ENCODE measurements at places on chromosomes 7 and 10.

GRCh38 chr7:28024786-28025334, 155.7 kb downstream of the JAZF1 start:
- DNase-seq, result no peak

- DNase-seq, result no peak
These were observed 154.1 kb upstream of the PDE1C start for GRCh38 chr7:32224276-32224675.

- DNase-seq, result no peak
These were observed 108.3 kb upstream of the HDAC9 start for GRCh38 chr7:18387191-18387735.

DNA sequence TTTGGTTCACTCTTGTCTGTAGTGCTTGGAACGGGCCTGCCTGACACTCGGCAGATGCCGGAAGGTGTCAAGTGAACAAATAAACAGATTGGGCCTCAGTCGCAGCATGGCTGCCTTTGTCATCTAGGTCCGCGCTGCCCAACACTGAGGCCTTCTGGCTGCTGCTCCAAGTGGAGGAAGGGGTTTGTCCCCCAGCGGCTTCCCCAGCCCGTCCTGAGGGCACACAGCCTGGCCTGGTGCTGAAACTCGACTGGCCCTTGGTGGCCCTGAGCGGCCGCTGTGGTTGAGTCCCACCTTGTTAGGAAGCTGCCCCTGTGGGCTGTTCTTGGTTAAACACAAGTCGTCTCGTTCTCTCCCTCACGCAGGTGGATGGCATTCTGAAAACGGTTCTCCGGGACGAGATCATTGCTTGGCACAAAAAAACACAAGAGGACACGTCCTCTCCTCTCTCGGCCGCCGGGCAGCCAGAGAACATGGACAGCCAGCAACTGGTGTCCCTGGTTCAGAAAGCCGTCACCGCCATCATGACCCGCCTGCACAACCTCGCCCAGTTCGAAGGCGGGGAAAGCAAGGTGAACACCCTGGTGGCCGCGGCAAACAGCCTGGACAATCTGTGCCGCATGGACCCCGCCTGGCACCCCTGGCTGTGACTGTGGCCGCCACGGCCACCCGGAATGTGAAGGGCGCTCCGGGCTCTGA, 132.1 kb downstream of the SMURF1 start:
- no peak for DNase-seq

GRCh38 chr10:1631282-1631681, 106.0 kb downstream of the ADARB2 start:
- no peak for DNase-seq

GRCh38 chr7:80392229-80393169, 119.4 kb downstream of the GNAT3 start:
- DNase-seq, result no peak

GRCh38 chr10:132992433-132993215, 50.3 kb upstream of the CFAP46 start:
- DNase-seq, result no peak

DNA sequence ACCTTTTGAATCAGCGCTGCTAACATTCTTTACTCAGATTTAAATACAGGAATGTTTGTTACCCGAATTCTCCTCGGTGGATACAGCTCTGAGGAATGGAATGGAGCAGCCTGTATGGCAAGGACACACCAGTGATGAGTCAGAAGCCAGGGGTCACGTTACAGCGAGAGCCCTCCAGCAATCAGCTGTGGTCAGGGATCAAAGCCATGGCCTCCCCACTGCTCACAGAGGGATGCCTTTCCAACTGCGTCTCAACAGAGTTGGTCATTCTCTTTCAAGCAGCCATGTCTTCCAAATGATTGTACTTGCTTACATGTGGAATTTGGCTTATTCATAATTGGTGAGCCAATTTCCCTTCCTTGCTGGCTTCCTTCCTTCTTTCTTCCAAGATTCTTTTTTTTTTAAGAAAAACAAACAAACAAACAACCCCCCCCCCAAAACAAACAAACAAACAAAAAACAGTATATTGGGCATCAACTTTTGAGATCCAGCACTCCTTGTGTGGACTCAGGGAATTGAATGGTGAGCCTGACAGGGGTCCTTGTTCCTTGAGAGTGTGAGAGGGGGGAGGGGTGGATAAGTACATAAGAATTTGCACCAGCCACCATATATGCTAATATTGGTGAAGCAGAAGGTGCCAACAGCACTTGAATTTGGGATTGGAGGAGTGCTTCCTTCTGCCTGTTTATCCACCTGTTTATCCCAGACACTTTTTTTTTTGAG, 100.2 kb downstream of the ATXN7L1 start:
- no peak for DNase-seq

GRCh38 chr10:19488592-19489280, 327.5 kb upstream of the PLXDC2 start:
- no peak for DNase-seq

GRCh38 chr7:16803881-16804673, 722 bp downstream of the AGR2 start:
- no peak for DNase-seq

DNA sequence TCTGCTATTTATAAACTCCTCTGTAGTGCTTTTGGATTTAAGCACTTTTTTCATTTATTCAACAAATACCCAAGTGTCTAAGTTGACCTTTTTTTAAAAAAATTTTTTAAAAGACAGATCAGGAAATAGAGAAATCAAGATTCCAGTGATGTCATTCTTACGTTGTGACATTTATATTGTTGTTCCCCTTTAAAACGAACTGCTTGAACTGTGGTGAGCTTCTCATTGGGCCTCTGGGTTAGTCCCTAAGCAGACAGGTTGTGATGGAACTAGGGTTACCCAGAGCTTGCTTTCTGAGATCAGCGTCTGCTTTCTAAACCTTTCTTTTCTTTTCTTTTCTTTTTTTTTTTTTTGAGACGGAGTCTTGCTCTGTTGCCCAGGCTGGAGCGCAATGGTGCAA, 22.4 kb downstream of the GATA3 start:
- no peak for DNase-seq

DNA sequence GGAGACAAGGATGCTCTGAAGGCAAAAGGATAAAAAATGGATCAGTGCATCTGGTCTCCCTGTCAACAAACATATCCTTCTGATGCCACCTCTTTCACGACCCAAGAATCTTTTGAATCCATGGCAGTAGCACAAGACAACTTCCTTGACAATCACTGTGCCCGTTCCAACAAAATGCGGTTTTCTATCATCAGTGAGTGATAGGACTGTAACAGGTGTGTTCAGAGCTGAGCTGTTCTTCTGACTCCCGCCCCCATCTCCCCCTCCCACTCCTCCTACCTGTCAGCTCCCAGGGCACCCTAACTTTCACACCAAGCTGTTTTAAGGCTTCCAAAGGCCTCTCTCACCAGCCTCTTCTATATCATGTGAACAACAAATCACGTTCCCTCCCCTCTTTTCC, 74.8 kb downstream of the PARD3 start:
- no peak for DNase-seq

DNA sequence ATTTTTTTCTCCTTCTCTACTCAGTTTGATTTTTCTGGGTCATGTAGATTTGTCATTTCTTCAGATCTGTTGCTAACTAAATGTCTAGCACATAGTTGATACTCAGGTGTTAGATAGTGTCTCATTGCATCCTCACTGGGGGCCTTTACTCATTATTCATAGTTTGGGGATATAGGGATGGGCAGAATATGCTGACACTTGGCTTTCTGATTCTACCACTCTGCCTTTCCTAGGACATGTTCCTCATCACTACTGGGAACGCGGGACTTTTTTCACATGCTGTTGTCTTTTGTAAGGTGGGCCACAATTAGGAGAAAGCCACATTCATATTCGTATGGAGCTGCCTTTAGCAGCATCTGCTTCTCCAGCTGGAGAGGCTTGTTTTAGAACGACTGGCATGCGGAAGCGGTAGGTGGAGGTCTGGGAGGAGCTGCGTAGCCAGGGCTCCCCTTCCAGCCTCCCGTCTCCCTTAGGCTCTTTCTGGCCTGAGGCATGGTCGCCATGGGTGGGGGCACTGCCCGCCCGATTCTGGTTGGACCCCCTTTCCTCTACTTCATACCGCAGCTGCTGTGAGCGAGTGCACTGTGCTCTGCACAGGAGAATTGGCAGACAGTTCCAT, 78.8 kb downstream of the SND1 start:
- no peak for DNase-seq

DNA sequence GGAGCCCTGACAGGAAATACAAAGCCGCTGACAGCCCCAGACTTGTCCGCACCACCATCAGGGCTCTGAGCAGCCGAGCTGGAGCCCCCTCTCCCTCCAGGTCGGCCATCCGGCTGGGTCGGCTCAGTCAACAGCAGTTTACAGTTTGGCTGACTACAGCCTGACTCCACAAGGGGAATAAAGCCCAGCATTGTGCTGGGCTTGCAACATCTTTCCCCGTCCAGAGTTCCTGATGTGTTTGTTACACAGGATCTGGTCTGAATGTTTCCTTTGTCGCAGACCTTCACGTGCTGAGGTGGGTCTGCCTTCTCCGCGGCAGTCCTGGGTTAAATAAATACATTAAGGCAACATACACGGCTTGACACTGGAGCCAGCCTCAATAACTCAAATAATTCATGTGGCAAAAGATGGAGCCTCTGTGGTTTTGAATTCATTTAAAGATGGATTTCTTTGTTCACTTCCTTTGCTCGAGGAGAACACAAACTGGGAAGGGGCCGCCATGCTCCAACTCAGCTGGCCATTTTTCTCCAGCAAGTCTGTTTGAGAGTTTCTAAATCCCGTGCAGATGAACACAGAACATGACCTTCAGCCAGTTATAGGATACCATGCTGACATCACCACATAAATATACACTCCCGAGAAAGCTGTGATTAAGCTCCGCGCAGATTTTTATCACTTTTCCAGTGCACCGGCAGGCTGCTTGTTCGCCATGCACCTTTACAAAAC, 192.1 kb downstream of the WDR11 start:
- DNase-seq, result no peak

DNA sequence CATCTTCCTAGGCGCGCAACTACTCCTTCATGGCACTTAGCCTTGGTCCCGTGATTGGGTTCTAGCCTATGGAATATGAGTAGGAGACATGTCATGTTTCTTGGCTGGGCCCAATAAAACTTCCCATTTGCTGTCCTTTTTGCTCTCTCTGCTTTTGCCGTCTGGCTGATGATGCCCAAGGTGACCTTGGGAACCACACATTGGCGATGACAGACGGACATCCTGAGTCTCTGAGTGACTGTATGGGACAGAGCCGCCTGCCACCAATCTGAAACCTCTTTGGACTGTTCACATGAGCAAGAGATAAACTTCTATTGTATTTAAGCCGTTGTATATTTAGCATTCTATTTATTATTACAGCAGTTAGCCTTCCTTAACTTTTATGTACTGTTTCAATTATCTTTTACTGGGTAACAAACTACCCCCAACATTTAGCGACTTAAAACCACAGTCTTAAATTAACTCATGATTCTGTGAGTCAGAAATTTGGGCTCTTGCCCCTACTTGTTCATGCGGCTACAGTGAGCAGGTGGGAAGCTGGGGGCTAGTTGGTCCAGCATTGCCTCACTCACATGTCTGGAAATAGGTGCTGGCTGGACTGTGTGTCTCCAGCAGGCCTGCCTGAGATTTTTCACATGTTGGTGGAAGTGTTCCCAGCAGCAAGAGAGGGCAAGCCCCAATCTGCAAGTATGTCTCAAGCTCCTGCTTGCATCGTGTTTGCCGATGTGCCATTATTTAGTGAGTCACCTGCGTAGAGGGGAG, 71.7 kb downstream of the NOD1 start:
- DNase-seq, result no peak

DNA sequence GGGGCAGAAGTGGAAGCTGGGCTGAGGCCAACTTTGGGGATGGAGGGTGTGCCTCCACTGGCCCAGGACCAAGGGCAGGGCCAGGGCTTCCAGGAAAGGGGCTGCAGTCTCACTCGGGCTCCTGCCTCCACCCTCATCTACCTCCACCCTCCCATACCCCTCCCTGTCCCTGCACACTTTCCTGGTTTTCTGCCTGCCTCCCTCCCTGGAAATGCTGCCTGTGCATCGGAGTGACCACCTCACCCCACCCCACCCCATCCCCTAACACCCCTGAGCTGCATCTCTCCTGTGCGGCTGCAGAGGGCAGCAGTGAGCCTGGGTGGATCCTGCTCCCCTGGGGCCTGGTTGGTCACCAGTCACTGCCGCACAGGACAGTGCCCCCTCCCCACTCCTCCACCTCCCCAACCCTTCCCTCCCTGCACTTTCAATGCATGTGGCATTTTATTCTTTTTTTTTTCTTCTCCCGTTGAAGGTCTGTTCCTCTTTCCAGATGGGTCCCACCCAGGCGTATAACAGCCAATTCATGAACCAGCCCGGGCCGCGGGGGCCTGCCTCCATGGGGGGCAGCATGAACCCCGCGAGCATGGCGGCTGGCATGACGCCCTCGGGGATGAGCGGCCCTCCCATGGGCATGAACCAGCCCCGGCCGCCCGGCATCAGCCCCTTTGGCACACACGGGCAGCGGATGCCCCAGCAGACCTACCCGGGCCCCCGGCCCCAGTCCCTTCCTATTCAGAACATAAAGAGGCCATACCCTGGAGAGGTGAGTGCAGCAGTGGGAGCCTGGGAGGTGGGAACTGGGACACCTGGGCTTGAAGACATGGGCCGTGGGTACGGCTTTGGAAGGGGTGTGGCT, 54.1 kb upstream of the PPIF start:
- no peak for DNase-seq

DNA sequence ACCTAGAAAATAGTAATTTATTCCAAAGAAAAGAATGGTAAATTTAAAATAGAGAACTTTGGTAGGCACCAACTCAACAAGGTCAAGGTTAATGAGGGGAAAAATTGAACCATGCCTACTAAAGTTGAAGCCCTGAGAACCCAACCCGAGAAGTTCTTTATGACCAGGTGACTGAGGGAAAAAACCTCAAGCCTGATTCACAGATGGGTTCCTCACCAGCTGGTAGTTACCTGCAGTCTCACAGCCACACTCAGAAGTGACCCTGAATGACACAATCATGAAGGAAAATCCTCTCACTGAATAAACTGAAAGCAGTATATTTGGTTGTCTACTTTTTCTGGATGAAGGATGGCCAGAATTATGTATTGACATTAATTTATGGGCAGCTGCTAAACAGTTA, 7.0 kb downstream of the C10orf67 start:
- DNase-seq, result no peak

DNA sequence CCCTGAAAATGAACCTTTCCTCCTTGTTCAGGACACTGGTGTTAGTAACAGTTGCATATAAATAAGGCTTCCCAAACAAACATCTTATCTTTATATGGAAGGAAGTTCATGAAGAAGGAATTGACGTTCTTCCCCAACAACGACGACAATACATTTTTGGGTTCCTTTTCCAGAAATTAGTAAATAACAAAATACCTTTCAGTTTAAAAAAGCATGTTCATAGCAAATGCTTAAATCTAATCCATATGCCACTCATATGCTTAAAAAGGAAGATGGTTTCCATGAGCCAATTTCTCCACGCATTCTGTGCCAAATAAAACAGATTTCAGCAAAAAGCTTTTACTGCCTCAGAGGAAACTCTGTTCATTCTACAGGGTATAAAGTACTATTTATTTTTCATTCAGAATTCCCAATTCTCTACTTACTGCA, 182.6 kb downstream of the COBL start:
- no peak for DNase-seq

DNA sequence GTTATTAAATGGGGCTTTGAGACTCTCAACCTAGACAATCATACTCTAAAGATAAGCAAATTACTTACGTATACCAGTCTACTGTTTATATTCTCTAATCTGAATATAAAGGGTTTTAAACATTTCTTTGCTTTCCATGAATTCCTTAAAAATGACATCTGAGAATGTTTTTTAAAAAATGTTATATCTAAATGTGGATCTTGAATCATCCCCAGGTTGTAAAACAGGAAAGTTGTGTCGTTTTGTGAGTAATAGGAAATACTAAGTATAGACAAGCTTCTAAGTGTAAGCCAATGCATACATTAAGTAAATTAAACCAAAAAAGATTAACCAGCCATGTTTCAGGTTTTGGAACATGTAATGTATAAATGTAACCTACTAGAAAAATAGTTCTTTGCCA, 26.8 kb downstream of the ADD3 start:
- no peak for DNase-seq

All from stimulated activated CD8-positive, alpha-beta memory T cell treated with anti-CD3 and anti-CD28 coated beads, Interleukin-15, amount 100 ng/mL, for 1 hour (primary cell).